Activated T-helper 1 cell treated with Interleukin-2 at 50 U/mL for 16 hours (primary cell): ENCODE measurements at places on chromosomes 6 and 20.

DNA sequence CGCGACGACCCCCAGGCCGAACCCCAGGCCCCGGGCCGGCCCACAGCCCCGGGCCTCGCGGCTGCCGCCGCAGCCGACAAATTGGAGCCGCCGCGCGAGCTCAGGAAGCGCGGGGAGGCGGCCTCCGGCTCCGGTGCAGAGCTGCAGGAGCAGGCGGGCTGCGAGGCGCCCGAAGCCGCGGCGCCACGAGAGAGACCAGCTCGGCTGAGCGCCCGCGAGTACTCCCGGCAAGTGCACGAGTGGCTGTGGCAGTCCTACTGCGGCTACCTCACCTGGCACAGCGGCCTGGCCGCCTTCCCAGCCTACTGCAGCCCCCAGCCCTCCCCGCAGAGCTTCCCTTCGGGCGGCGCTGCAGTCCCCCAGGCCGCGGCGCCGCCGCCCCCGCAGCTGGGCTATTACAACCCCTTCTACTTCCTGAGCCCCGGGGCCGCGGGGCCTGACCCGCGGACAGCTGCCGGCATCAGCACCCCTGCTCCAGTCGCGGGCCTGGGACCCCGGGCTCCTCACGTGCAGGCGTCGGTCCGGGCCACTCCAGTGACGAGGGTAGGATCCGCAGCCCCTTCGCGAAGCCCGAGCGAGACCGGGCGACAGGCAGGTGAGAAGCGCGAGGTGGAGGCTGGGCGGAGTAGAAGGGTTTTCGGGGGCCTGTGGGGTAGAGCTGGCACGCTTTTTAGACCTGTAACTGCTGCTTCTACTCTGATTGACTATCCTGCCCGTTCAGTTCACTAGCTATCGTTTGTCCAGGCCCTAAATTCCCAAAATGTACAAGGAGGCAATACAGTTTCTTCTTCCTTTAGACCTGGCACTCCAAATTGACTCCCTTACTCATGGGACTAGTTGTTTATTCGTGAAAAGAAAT, 654 bp downstream of the FAM8A1 start:
- peak; percentile 39 for DNase-seq

DNA sequence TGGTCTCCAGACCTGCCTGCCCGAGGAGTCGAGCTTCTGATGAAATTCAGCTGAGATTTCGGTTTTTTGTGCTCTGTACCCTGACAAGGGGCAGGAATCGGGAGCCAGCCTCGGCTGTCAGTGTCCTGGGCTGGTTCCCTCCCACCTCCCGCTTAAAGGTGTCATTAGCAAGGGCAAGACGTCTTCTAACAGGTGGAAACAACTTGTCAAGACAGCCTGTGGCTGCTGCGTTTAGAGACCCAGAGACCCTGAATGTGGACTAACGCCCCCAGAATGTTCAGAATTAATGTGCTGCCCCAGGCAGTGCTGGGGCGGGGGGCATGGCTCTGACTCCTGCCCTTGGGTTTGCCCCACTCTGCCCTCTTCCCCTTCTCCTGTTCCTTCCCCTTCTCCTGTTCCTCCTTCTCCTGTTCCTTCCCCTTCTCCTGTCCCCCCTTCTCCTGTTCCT, 69.7 kb downstream of the PHACTR3 start:
- no peak for DNase-seq

- DNase-seq: no peak
Measured at GRCh38 chr6:114121913-114122662, 151.1 kb upstream of the HDAC2 start.

GRCh38 chr6:12049165-12049564, 37.1 kb downstream of the HIVEP1 start:
- no peak for DNase-seq

DNA sequence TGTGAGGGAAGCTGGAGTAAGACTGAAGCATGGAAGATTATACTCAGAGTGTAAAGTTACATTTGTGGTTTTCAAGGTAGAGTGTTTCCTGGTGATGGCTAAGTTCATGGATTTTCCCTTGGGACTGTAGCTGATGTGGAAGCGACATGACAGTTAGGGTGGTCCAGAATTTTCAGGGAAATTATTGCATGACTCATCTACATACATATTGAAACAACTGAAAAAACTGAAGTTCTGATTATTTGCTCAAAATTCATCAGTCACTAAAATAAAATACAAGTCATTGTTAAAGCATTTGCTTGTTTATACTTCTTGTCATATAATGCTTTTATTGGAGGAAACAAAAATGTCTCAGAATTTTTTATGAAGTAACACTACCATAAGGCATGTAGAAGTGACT, 700.0 kb downstream of the RFPL4B start:
- no peak for DNase-seq

DNA sequence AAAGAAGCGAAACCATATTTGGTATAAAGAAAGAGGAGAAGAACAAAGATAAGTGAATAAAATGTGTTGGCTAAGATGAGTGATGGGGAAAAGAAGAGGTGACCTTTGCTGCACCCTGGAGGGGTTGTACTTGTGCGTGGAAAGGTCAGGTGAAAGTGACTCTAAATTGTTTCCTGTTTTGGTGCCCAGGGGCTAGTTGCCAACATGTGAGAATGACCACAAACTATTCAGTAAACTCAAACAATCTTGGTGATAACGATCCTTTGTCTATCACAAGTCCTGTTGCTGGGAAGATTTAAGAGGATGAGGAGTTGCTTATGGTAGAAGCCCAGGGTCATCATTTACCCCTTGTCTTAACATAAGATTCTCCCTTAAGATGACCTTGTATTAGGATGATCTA, 57.9 kb downstream of the ADGRF5 start:
- DNase-seq: no peak

DNA sequence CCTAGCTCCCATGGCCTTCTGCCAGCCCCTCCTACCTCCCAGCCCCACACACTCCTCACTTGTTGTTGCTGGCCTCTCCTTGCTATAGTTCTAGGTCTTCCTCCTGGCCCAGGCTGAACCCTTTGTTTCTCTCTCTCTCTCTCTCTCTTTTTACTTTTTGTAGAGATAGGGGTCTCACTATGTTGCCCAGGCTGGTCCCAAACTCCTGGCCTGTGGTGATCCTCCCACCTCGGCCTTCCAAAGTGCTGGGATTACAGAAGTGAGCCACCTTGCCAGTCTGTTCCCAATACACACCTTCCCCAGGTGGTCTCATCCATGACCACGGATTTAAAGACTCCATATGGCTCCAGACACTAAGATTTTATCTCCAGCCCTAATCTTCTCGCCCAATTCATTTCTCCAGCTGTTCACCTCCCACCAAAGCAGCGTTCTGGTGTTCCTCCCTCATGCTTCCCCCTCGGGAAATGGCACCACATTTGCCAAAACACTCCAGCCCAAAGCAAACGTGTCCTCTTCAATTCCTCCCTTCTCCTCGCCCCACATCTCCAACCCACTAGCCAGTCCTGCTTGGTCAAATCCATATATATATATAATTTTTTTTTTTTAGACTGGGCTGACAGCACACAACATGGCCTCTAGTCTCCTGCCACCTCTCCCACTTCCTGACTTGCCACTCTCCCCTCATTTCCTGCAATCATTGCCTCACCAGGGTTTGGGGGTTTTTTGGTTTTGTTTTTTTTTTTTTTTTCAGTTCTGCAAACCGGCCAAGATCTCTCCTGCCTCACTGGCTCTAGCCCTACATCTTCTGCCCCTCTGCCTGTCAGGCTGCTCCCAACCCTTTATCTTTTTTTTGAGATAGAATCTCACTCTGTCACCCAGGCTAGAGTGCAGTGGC, 104.4 kb downstream of the NCR2 start:
- DNase-seq: no peak
